Activated CD8-positive, alpha-beta memory T cell treated with anti-CD3 and anti-CD28 coated beads for 36 hours (primary cell): ENCODE measurements at places on chromosomes 6 and 20. TPM values are rescaled to one million over a fixed set of nuclear protein-coding genes. Genes with fewer than 3 reads are reported as not detected.

Gene RBL1
- 44.1 TPM for total RNA-seq

Gene PHF1
- total RNA-seq = 25.5 TPM

Gene RAET1G
- total RNA-seq = not detected

Gene SLC12A5
- total RNA-seq = not detected

Gene RCAN2
- 0.55 TPM for total RNA-seq

Gene ZCCHC3
- 21.0 TPM for total RNA-seq

Gene SIRPD
- not detected for total RNA-seq

Gene CDH26
- total RNA-seq = 0.46 TPM

Gene ATRN
- 11.6 TPM for total RNA-seq

Gene TFAP2D
- total RNA-seq = not detected

Gene RBPJL
- not detected for total RNA-seq

Gene KIAA0408
- 10.7 TPM for total RNA-seq

Gene DYNLT1
- total RNA-seq = 90.6 TPM

Gene BPIFB2
- not detected for total RNA-seq

Gene ZNF334
- 2.3 TPM for total RNA-seq

Gene VGLL2
- total RNA-seq = not detected

Gene PBX2
- 53.9 TPM for total RNA-seq

Gene C6orf136
- 32.4 TPM for total RNA-seq

Gene LRP11
- total RNA-seq = 4.8 TPM

Gene ZSCAN12
- 5.0 TPM for total RNA-seq

Gene HLA-DPA1
- 46.9 TPM for total RNA-seq

Gene BHLHE23
- not detected for total RNA-seq

Gene HMGN4
- 85.0 TPM for total RNA-seq

Gene EDN3
- not detected for total RNA-seq

Gene FAM83C
- not detected for total RNA-seq

Gene ZSCAN26
- total RNA-seq = 5.4 TPM

Gene TXLNB
- 0.08 TPM for total RNA-seq

Gene MMP24
- 0.04 TPM for total RNA-seq

Gene SIRPB2
- total RNA-seq = not detected

Gene PNPLA1
- total RNA-seq = not detected

Gene TGM3
- total RNA-seq = not detected

Gene AGPAT4
- 2.0 TPM for total RNA-seq

Gene LY6G6C
- not detected for total RNA-seq

Gene PTP4A1
- 87.9 TPM for total RNA-seq

Gene MCCD1
- not detected for total RNA-seq

Gene SLC25A27
- total RNA-seq = 1.1 TPM

Gene EFCAB8
- 0.21 TPM for total RNA-seq

Gene PKIB
- not detected for total RNA-seq

Gene BMP5
- not detected for total RNA-seq

Gene TMEM170B
- 2.7 TPM for total RNA-seq

Gene SPATA25
- 1.7 TPM for total RNA-seq

Gene CCN6
- total RNA-seq = not detected

Gene ELOVL4
- 1.7 TPM for total RNA-seq

Gene KHDC1L
- total RNA-seq = 0.31 TPM

Gene MACROD2
- total RNA-seq = not detected
